ENCODE measurements at places on chromosomes 1 and 21.

DNA sequence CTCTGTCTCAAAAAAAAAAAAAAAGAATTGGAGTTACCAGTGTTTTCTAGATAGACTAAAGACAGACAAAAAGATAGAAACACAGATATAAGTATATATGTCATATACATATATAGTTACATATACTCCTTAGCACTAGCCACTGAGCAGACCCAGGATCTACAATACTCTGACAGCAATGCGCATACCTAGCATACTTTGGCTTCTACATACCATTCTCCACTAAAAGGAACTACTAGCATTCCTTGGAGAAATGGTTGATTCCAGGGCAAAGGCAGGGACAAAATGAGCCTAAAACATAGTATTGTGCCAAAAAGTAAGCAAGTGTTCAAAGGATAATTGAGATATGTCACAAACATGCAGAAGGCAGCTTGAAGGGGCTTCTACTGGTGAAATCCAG is 22.7 kb downstream of the SYNJ1 start:
- peak; percentile 67 for DNase-seq

DNA sequence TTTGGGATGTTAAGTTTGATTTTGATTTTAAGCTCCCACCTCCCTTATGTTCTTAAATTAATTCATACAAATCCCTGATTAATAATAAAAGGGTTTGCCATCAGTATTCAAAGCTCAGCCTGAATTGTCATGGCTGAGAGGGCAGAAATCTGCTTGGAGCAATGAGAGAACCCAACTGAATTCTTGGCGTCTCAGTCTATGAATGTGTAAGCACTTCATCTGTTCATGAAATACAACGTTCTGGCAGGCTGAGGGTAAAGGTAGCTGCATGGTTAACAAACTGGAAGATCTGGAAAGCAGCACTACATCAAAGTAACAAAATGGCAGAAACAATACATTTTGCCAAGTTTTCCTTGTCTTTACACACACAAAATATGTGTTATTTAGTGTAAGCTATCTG is 95.3 kb downstream of the ACBD6 start:
- DNase-seq, result no peak

- DNase-seq, result no peak
Measured at GRCh38 chr21:26834181-26834905, 10.9 kb downstream of the ADAMTS1 start.

GRCh38 chr1:203137324-203137723 is 9.8 kb downstream of the ADORA1 start:
- DNase-seq, result no peak

DNA sequence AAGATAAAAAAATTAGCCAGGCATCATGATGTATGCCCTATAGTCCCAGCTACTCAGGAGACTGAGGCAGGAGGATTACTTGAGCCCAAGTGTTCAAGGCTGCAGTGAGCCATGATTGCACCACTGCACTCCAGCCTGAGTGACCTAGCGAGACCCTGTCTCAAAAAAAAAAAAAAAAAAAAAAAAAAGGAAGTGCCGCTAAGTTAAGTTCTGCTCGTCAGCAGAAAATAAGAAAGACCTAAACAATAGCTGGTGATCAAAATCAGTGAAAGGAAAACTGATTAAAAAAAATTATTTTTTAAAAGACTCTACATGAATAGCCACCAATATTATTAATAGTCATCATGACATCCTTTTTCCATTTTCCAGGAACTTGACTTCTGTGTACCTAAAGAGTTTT is 44.2 kb upstream of the MTR start:
- no peak for DNase-seq

DNA sequence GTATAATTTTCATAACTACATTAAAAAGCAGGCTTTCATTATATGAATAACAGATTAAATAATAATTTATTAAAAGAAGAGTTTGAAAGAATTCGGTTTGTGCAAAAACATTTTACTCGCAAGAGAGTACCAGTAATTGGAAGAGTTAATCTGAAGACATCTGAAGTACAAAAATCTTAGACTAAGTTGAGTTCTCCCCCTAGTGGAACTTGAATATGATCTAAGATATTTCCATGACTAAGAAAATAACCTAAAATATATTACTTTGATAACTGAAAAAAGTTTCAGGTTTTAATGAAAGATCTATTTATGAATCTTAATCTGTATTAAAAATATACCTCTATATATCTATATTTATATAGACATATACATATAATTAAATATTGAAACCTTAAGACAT is 112.5 kb upstream of the GFI1 start:
- DNase-seq, result peak; percentile 28

DNA sequence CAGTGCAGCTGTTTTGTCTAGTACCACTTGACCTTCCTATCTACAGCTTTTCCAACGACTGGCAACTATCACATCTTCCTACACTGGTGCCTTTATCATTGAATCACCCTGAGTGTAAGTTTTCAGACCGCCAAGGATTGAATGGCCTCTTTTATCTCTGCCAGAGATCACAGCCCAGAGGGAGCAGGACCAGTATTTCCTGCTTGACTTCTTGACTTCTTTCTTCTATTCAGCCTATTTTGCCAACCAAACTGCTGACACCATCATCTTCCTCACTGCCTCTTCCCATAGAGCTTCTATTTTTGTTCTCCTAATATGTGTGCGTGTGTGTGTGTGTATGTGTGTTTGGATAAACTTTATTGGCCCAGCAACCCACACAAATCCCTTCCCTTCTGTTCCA is 53.8 kb downstream of the SERBP1 start:
- no peak for DNase-seq

DNA sequence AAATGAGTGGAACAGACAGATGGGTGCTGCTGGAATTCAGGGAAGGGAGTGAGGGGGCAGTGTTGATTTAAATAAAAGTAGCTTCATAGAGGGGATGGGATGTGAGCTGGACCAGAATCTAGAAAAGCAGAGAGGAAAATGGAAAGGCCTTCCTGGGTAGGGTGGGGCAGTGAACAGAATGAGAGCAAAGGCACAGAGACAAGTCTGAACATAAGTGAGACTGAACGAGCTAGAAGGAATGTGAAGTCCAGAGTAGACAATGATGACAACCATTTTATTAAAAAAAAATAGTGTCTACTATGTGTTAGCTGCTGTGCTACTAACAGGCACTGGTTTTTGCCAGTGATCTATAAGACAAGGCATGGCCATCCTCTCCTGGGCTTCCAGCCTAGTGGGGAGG is 36.0 kb downstream of the ELK4 start:
- no peak for DNase-seq

DNA sequence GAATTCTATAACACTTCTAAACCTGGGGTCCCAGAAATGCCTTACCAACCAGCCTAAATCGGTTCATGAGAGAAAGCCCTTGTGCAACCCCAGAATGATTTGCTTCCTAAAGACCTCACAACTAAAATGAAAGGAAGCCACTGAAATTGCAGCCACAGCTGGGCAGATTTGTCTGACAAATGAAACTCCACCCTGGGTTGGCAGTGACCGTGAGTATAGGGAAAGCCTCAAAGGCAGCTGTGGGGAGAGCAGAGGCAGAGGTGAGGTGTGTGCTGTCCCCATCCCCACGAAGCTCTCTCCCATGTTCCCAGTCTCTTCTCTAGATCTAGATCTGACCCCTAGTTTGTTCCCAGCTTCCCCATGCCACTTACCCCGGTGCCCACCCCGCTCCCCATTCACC is 23.1 kb downstream of the RHBDL2 start:
- DNase-seq, result no peak

GRCh38 chr1:185680453-185680852 is 53.7 kb upstream of the HMCN1 start:
- DNase-seq, result no peak

DNA sequence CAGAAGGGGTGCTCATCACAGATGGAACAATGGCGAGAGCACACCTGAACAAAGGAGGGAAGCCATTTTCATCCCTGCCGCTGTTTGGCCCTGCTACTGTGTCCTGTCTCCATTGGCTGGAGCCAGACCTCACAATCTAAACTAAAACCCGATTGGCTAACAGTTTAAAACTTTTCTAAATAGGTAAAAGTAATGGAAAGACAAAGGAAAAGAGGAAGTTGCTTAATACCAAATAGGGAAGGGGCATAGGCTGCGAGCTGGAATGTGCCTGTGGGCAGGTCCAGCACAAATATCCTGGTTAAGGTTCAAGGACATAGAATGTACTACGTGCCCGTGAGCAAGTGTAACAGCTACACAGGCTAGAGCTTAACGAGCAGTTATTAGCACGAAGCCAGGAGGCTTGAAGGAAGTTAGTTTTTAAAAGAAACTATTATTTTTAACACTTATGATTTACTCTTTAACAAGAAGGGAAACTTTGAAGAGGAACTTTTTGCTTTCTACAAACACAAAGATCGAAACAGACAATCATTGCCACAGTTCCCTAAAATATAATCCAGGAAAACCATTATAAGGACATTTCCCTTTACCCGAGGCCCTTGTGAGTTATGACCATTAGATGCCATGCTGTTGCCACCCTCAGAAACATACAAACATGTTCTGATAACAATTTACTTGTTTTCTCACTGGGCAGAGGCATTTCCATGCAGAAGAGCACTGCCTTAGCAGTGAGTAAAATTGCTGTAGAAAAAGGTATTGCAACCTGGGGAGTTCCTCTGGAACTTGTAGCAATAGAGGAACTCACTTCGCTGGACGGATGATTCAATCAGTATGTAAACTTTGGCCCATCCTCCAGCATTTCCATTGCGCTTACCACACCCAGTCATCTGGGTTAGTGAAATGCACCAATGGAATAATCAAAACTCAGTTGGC is 4.8 kb upstream of the PTTG1IP start:
- DNase-seq, result no peak

DNA sequence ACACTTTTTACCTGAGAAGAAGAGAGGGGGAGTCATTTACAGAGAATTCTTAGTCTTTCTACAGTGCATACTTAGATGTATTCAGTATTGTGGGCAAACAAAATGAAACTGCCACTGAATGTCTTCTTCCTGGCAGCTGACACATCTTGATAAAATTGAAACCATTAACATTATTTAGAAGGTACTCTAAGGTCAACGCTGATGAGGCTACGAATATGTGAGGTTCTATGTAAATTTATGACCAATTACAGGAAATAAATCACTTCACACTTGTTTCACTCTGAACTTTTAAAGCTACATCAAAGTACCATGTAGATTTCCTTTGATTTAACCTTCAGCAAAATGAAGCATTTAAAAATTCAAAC is 51.3 kb upstream of the GFI1 start:
- DNase-seq, result peak; percentile 20

DNA sequence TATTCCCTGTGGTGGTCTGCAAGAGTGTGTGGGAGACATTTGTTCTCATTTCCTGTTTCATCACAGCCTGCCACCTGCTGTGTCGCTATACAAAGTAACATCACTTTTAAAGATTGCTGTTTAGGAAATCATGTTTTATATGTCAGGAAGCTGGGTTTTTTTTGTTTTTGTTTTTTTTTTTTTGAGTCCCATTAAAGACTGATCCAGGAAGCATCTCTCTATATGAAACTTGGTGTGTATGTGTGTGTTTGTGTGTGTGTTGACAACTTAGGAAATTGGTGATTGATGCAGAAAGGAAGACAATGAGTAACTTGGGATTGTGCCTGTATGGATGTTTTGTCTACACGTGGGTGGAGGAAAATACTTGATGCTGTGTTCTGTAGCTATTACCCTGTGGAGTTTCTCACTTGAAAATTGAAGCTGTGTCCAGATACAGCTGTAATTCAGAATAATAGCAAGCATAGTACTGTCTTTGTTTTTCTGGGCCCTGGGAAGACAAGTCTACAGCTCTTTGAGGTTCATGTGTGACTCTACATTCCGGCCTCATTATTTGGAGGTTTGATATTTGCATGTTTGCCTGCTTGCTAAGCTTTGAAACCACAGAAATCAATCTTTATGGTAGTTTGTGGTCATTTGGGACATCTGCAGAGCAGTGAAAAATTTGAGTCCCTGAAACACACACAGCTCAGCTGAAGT is 47.9 kb downstream of the LAMC1 start:
- peak; percentile 91 for DNase-seq

GRCh38 chr1:205983925-205984725 is 19.1 kb downstream of the RAB7B start:
- DNase-seq, result peak; percentile 59

DNA sequence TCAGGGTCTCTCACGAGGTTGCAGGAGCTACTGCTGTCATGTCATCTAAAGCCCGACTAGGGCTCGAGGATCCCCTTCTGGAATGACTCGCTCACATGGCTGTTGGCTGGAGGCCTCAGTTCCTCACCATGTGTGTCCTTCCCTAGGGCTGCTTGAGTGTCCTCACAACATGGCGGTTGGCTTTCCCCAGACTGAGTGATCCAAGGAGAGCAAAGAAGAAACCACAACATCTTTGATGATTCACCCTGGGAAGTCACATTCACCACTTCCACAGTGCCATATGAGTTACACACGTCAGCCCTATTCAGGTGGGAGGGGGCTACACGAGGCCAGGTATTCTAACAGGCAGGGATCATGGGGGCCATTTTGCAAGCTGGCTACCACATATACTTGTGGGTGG is 64.9 kb downstream of the FHAD1 start:
- DNase-seq, result no peak

DNA sequence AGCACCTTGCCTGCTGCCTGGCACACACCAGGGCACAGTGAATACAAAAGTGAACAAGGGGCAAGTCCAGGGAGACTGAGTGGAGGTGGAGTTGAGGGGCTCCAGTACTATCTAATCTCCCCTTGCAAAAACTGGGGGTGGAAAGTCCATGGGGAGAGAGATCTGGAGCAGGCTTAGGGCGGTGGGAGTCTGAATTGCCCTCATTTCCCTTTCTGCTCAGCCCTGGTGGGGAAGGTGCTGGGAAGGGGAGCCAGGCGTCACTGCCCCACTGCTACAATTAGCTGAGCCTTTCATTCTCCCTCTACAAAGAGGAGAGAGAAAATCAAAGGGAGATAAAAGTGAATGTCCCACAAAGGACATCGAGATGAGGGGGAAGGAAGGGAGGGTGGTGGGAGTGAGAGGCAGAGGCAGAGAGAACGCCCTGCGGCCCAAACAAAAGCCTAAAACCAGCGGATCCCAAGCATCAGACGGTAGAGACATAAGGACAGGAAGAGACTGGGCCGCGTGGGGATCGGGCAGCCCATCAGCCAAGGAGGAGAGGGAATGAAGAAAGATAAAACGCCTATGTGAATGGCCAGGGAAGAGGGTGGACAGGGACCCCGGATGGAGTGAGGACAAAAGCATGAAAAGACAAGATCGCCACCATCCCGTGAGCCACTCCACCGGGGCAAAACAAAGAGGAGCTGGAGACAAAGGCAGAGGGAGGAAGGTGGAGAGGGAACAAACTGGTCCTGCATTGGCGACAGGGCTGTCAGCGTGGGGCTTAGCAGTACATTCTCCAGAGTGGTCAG is 46.8 kb upstream of the SOX13 start:
- no peak for DNase-seq

DNA sequence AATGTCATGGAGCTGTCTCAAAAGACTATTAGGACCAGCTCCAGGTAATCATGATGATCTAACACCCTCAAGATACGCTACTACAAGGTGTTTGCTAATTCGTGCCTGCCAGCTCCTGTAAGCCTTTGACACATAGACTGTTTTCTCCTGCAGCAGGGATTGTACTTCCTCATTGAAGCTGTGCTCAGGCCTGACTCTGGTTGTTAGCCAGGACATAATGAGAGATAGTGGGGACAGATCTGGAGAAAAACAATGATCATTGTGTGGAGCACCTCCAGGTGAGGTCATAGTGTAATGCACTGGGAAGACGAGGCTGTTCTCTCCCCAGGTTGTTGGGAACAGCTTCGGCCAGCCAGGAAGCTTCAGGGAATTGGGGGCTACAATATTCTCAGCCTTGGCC is 94.6 kb downstream of the SETD4 start:
- DNase-seq, result no peak
